ENCODE measurements at places on chromosomes 2 and 18.

DNA sequence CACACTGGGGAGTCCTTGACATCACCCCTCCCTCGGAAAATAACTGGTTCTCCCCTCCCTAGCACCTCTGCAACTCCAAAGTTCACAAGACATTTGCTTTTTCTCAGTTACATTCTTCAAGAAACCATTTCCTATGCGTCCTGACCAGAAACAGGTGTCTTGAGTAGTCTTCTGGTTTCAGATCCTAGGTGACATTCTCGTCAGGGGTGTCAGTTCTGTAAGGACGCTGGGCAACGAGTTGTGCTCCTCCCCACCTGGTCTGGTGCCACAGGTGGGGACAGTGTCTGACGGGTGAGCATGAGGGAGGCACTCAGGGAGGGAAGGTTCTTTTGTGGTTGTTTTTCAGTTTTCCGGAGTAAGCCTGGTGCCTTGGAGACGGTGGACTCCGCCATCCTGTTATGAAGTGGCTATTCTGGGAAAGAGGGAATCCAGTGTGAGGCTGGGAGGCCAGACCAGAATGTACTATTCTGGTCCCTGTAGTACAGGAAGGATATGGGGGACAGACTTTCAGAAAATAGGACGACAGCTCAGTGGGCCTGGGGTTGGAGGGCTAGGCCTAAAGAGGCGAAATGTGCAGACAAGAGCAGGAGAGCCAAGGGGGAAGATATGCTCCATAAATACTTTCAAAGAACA lies 50.6 kb downstream of the EPAS1 start:
- no peak for DNase-seq

DNA sequence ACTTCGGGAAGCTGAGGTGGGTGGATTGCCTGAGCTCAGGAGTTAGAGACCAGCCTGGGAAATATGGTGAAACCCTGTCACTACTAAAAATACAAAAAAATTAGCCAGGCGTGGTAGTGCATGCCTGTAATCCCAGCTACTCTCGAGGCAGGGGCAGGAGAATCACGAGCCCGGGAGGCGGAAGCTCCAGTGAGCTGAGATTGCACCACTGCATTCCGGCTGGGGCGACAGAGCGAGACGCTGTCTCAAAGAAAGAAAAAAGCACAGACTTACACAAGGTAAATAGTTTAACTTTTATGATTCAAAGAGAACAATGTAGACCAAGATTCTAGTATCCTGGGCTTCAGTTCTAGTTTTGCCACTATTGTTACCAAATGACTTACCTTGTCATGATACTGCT lies 37.4 kb downstream of the NCKAP1 start:
- DNase-seq, result no peak

DNA sequence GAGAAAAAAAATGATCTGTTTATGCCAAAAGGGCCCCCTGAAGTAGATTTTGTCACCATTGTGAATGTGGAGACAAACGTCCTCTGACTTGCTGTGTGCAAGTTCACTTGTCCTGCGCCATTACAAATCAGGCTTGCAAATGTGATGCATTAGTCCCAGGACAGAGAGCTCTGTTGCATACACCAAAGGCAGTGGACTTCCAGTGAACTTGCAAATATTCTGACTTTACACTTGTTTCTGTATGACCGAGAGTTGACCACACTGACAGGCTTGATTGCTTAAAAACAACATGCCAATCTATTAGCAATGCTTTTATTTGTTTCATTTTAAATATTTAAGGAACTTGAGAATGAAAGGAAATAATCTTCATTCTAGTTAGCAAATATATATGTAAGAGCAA lies 293.2 kb downstream of the PLCL1 start:
- DNase-seq, result no peak

DNA sequence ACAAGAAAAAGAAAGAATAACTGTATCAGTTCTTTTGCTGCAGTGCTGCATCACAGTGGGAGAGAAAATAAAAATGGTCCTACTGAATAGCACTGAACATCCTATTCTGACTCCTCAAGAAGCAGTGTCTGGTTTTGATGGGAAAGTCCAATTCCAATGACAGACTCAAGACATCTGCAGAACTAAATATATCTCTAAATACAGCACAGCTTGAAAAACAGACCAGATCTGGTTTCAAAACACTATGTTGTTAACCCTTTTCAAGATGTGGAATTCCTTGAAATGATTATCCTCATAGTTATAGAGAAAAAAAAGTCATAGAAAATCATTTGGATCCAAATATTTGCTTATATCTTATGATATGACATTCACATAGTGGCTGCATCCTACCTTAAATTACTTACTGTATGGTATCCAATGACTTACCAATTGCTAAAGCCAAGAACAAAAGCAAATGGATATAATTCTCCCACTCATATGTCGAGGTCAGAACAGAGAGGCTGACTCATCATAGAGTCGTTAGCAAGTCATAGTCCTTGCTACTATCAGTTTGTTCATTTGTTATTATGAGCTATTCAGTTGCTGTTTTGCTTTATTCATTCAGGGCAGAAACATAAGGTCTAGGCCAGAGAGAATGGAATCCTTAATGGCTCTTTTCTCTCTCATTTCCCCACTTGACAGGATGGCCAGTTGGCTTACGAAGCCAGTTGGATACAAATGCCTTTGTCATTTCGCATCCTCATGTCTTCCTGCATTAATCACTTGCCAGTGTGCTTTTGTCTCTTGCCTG lies 62.5 kb upstream of the ACVR2A start:
- DNase-seq, result no peak

GRCh38 chr2:102512161-102512560 lies 39.1 kb downstream of the SLC9A4 start:
- DNase-seq, result no peak

- no peak for DNase-seq
These were observed 75.6 kb downstream of the RNF144A start for GRCh38 chr2:6992794-6993228.

DNA sequence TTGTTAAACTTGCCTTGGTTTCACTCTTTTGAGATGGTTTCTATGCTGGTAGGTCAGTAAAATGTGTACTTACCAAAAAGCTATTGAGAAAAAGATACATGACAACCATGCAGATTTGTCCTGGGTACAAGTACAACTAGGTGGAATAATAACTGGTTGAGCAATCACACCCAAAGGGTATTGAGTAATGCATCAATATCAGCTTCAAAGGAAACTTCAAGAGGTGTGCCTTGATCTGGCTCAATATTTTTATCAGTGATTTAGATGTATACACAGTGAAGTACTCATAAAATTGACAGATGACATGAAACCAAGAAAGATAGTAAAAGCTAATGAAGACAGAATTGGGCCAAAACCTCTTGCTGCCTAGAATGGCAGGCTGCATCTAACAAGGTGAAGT lies 21.7 kb upstream of the GALNT1 start:
- no peak for DNase-seq

GRCh38 chr2:43425659-43426058 lies 170.2 kb downstream of the THADA start:
- DNase-seq, result no peak
